CD14-positive monocyte (primary cell): ENCODE measurements at places on chromosomes 11 and 22.

DNA sequence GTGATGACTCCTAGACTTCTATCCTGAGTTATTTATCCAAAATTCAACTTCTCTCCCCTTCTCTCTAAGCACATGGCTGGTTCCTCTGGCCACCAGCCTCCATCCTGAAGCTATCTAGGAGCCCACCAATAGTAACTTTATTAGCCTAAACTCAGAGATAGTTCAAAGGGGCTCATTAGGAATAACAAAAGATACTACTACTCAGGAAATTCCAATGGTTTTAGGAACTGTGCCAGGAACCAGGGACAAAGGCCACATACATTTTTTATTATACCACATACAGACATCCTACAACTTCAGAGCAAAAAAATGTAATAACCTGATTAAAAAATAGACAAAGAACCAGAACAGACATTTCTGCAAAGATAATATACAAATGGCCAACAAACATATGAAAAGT lies 27.9 kb downstream of the SLC25A17 start:
- peaks cover 53% of the 10 kb centered on the region for H3K36me3 ChIP-seq
- no peak for DNase-seq
- H3K4me1 ChIP-seq: no peaks in the 10 kb centered on the region
- no peak overlapping the region for H3K4me3 ChIP-seq

DNA sequence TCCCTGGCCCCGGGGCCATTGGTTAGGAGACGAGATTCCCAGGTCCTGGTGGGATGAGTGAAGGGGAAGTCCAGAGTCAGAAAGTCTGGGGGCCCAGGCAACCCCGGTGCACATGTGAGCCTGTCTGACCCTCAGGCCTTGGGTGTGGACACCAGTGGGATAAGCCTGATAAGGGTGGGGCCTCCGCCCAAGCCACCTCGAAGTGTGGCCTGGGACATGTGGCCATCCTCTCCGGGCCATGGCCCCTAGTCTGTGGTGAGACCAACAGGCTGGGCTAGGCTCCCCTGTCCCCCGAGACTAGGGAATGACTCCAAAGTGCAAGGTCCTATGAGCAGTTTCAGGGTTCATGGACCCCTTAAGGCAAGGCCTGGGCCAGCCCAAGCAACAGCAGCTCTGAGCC lies 6.3 kb downstream of the CABP7 start:
- no peak overlapping the region for H3K27ac ChIP-seq
- H3K36me3 ChIP-seq: peaks cover 4% of the 10 kb centered on the region
- H3K27me3 ChIP-seq: peaks cover 19% of the 10 kb centered on the region
- DNase-seq: no peak
- no peaks in the 10 kb centered on the region for H3K4me1 ChIP-seq

- no peak overlapping the region for H3K27ac ChIP-seq
- no peaks in the 10 kb centered on the region for H3K36me3 ChIP-seq
- H3K4me3 ChIP-seq: no peak overlapping the region
- no peak for DNase-seq
- no peaks in the 10 kb centered on the region for H3K27me3 ChIP-seq
- no peaks in the 10 kb centered on the region for H3K4me1 ChIP-seq
These were observed 4747.7 kb upstream of the OR11H1 start for GRCh38 chr22:10780281-10780680.

GRCh38 chr11:64121663-64122410 lies 44.1 kb downstream of the MACROD1 start:
- no peak overlapping the region for H3K4me3 ChIP-seq
- H3K27me3 ChIP-seq: no peaks in the 10 kb centered on the region
- DNase-seq: no peak
- H3K4me1 ChIP-seq: no peaks in the 10 kb centered on the region

DNA sequence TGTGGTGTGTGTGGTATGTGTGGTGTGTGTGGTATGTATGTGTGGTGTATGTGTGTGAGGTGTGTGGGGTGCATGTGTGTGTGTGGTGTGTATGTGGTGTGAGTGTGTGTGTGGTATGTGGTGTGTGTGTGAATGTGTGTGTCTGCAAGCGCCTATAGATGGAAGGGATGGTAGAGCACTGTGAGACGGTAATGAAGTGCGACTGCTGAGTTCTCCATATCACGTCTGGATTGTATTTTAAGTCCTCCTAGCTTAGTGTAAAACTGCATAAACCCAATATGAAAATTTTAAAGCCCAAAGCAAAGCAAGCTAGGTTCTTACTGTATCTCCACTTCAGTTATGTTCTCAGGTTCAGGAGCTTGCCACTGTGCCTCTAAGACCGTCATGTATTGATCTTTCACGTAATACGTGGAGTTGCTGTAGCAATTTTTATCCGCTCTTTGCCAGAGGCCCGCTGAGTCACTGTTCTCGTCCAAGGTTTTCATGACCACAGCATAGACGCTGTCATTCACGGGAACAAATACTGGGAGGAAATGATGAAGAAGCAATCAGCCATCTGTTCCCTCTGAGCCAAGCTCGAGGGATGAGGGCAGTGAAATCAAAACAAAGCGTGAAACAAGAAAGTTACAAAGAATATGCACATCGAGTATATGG lies 5.5 kb downstream of the PLET1 start:
- H3K4me1 ChIP-seq: no peaks in the 10 kb centered on the region
- no peak overlapping the region for H3K27ac ChIP-seq
- H3K36me3 ChIP-seq: no peaks in the 10 kb centered on the region
- no peak overlapping the region for H3K4me3 ChIP-seq
- no peaks in the 10 kb centered on the region for H3K27me3 ChIP-seq
- peak; percentile 5 for DNase-seq

DNA sequence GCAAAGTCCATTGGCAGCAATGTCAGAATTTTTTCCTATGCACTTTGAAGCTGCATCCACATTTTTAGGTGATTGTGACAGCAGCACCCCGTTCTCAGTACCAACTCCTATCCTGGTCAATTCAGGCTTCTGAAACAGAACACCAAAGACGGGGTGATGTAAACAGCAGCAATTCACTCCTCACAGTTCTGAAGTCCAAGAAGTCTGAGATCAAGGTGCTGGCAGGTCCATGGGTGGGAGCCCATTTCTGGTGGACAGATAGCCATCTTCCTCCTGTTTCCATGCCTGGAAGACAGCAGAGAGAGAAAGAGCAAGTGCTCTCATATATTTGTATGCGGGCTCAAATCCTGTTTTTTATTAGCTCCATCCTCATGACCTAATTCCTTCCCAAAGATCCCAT lies 471.2 kb downstream of the BRD1 start:
- DNase-seq: no peak
- H3K4me3 ChIP-seq: no peak overlapping the region
- H3K36me3 ChIP-seq: no peaks in the 10 kb centered on the region
- no peaks in the 10 kb centered on the region for H3K4me1 ChIP-seq

- H3K27me3 ChIP-seq: no peaks in the 10 kb centered on the region
- peaks cover 51% of the 10 kb centered on the region for H3K36me3 ChIP-seq
- DNase-seq: peak; percentile 48
- H3K4me3 ChIP-seq: no peak overlapping the region
- no peak overlapping the region for H3K27ac ChIP-seq
These were observed 39.7 kb downstream of the USP35 start for GRCh38 chr11:78228467-78228866.

- no peaks in the 10 kb centered on the region for H3K36me3 ChIP-seq
- no peaks in the 10 kb centered on the region for H3K4me1 ChIP-seq
- H3K27ac ChIP-seq: no peak overlapping the region
- no peak for DNase-seq
These were observed 23.6 kb downstream of the PDGFB start for GRCh38 chr22:39220890-39221850.

- no peak overlapping the region for H3K4me3 ChIP-seq
- DNase-seq: no peak
- H3K4me1 ChIP-seq: peaks cover 53% of the 10 kb centered on the region
- H3K36me3 ChIP-seq: no peaks in the 10 kb centered on the region
These were observed 2.6 kb upstream of the LGALS2 start for GRCh38 chr22:37582526-37582925.

GRCh38 chr11:35826949-35827348 lies 116.9 kb upstream of the LDLRAD3 start:
- H3K4me1 ChIP-seq: peaks cover under 1% of the 10 kb centered on the region
- H3K27ac ChIP-seq: no peak overlapping the region
- no peaks in the 10 kb centered on the region for H3K36me3 ChIP-seq
- H3K4me3 ChIP-seq: no peak overlapping the region

DNA sequence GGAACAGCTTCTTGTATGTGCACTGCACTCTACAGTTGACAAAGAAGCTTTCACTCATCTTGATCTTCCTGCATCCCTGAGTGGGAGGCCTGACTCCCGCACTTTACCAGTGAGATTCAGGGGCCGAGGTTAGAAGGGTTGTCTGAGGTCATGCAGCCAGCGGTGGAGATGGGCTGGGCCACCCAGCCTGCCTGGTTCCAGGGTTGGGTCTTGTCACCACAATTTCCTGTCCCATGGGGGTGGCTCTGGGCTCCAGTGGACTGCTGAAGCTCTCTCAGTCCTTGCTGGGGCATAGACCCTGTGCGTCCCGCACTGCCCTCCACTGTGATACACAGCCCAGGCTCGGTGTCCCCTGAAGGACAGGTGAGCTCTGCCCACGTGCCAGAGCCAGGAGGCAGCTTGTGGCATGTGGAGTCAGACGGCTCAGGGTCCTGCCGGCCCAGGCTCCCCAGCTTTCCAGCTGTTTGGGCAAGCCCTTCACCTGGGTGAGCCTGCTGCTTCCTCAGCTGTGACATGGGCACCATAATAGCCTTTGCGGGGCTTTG lies 6.9 kb upstream of the MYO7A start:
- no peak overlapping the region for H3K27ac ChIP-seq
- no peaks in the 10 kb centered on the region for H3K4me1 ChIP-seq
- no peak for DNase-seq
- no peaks in the 10 kb centered on the region for H3K36me3 ChIP-seq

DNA sequence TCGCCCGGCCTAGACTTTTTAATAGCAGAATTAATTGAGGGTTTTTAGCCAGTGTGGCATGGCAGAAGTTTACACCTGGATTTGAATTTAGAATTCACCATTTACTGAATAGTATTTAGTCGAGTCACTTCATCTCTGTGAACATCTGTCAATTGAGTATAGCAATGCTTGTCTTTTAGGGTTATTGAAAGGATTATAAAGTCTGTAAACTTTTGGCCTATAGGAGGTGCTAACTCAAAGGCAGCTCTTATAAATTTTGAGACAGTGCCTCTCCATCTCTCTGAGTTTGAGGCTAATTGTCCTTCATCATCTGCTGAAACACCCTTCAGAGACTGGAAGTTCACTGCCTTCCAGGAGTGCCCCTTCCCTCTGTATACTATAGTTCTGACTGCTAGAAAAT lies 205.0 kb downstream of the NELL1 start:
- DNase-seq: no peak
- no peak overlapping the region for H3K27ac ChIP-seq

- H3K27me3 ChIP-seq: no peaks in the 10 kb centered on the region
- no peak overlapping the region for H3K27ac ChIP-seq
- H3K4me3 ChIP-seq: no peak overlapping the region
These were observed 4.1 kb downstream of the RFPL2 start for GRCh38 chr22:32200752-32201151.

GRCh38 chr11:36306888-36307287 lies 10.8 kb downstream of the PRR5L start:
- no peak overlapping the region for H3K4me3 ChIP-seq
- no peaks in the 10 kb centered on the region for H3K27me3 ChIP-seq
- peak; percentile 30 for DNase-seq
- H3K4me1 ChIP-seq: peaks cover 11% of the 10 kb centered on the region
- no peak overlapping the region for H3K27ac ChIP-seq

- H3K27ac ChIP-seq: peak overlapping the region; percentile 36
- no peak for DNase-seq
- peaks cover 72% of the 10 kb centered on the region for H3K36me3 ChIP-seq
- H3K4me1 ChIP-seq: peaks cover 31% of the 10 kb centered on the region
These were observed 19.0 kb downstream of the ATG16L2 start for GRCh38 chr11:72833083-72833733.

GRCh38 chr11:78290293-78291176 lies 101.8 kb downstream of the USP35 start:
- H3K27me3 ChIP-seq: no peaks in the 10 kb centered on the region
- H3K27ac ChIP-seq: peak overlapping the region; percentile 99
- H3K4me3 ChIP-seq: no peak overlapping the region
- H3K36me3 ChIP-seq: peaks cover 5% of the 10 kb centered on the region
- H3K4me1 ChIP-seq: peaks cover 81% of the 10 kb centered on the region

GRCh38 chr22:29301716-29302401 lies 4.6 kb upstream of the GAS2L1 start:
- peaks cover 37% of the 10 kb centered on the region for H3K36me3 ChIP-seq
- no peaks in the 10 kb centered on the region for H3K27me3 ChIP-seq
- H3K4me1 ChIP-seq: peaks cover 26% of the 10 kb centered on the region
- H3K4me3 ChIP-seq: no peak overlapping the region
- no peak overlapping the region for H3K27ac ChIP-seq

- no peaks in the 10 kb centered on the region for H3K4me1 ChIP-seq
- H3K36me3 ChIP-seq: no peaks in the 10 kb centered on the region
- H3K4me3 ChIP-seq: no peak overlapping the region
- no peak for DNase-seq
- H3K27me3 ChIP-seq: no peaks in the 10 kb centered on the region
- H3K27ac ChIP-seq: no peak overlapping the region
These were observed 15.5 kb upstream of the OR5M11 start for GRCh38 chr11:56558574-56558973.

GRCh38 chr22:36258701-36259614 lies 6.0 kb downstream of the APOL1 start:
- H3K27ac ChIP-seq: peak overlapping the region; percentile 6

GRCh38 chr22:50553310-50553709 lies 7.6 kb downstream of the KLHDC7B start:
- H3K4me3 ChIP-seq: no peak overlapping the region
- DNase-seq: no peak
- H3K4me1 ChIP-seq: peaks cover 13% of the 10 kb centered on the region
- H3K27ac ChIP-seq: no peak overlapping the region

GRCh38 chr22:43131773-43132501 lies 11.3 kb downstream of the MCAT start:
- H3K4me3 ChIP-seq: no peak overlapping the region
- peaks cover 8% of the 10 kb centered on the region for H3K36me3 ChIP-seq
- DNase-seq: no peak
- H3K27ac ChIP-seq: no peak overlapping the region

DNA sequence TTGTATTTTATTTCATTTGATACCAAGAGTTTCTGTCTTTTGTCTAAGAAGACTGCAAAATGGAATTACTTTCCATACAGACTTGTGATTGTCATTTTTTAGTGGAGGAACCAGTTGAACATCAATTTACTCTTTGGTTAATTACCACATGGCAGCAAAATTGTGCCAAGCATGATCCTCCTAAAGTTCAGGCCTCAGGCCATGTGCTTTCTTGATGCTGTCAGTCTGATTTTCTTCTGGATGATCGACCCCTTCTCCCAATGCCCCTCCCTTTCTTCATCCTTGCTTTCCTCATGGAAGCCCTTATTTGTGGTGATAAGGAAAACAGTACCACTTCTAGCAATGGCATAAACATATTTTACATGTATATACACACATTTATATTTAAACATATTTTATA lies 76.2 kb downstream of the SVIP start:
- DNase-seq: no peak
- no peaks in the 10 kb centered on the region for H3K36me3 ChIP-seq
- no peaks in the 10 kb centered on the region for H3K27me3 ChIP-seq

DNA sequence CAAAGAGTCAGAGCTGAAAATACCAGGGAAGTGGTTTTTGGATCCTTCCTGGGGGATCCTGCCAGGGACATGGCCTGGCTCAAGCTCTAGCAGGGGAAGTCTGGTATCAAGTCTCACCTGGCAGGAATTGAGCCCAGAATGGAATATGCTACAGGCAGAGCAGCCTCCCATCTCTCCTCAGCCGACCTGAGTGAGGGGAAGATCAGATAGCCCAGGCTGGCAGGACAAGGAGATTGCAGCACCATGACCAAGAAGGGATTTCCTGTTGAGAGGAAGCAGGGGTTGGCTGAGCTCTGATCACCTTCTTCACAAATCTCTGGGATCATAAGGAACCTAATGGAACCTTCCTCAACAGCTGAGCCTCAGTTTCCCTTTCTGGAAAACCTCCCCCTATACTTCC lies 13.0 kb downstream of the OAF start:
- peak; percentile 42 for DNase-seq
- H3K27ac ChIP-seq: peak overlapping the region; percentile 71
- no peak overlapping the region for H3K4me3 ChIP-seq
- no peaks in the 10 kb centered on the region for H3K27me3 ChIP-seq
- peaks cover 54% of the 10 kb centered on the region for H3K4me1 ChIP-seq
